ENCODE measurements at places on chromosomes 6 and 20.

DNA sequence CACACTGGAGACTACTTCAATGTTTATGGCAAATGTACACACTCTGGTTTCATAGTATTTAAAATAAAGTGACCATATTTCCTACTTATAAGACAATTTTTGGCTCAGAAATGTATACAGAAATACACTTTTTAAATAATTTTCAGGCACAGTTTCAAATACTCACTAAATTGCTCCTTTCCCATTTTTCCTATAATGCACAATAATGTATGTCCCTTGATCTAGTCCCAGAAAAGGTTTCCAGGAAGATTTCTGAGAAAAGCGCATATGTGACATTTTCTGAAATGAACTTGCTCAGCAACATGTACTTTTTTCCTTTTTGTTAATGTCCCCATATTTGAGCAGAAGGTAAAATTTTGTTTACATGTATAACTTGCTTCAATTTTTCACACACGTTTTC is 591.4 kb downstream of the CD109 start:
- no peak for DNase-seq

DNA sequence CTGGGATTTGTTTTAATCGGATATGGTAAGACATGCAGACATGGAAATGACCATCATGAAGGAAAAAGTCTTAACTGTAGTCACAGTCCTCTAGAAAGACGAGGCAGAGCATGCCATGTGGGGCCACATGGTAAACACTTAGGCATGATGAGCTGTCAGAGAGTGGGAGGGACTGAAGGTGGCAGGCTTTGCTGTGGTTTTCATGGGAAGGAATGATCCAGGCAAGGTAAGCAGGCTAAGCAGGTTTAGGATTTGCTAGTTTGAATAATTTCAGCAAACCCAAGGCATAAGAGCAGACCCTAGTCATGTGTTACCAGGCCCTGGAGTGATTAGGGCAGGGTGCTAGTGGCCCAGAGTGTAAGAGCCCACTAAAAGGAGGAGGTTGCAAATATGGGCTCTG is 47.2 kb upstream of the STMND1 start:
- no peak for DNase-seq

DNA sequence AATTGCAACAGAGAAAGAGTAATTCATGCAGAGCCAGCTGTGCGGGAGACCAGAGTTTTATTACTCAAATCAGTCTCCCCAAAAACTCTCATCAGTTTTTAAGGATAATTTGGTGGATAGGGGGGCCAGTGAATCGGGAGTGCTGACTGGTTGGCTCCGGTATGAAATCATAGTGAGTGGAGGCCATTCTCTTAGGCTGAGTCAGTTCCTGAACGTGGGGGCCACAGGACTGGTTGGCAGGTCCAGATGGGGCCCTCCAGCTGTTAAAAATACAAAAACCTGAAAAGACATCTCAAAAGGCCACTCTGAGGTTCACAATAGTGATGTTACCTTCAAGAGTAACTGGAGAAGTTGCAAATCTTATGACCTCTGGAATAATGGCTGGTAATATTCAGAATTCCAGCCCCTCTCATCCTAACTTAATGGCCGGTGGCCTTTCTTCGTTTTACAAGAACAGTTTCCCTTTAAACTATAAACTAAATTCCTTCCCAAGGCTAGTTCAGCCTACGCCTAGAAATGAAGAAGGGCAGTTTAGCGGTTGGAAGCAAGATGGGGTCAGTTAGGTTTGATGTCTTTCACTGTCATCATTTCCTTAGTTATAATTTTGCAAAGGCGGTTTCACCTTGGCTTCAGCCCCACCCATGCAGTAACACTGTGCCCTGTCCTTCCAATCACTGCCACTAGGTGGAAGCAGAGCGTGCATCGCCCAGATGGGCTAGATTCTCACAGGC is 6.8 kb upstream of the MICA start:
- peak; percentile 32 for DNase-seq

GRCh38 chr6:154548130-154548830 is 37.8 kb upstream of the CNKSR3 start:
- DNase-seq = no peak

- peak; percentile 77 for DNase-seq
Observed at GRCh38 chr20:49539481-49540231, 28.3 kb downstream of the PTGIS start.

DNA sequence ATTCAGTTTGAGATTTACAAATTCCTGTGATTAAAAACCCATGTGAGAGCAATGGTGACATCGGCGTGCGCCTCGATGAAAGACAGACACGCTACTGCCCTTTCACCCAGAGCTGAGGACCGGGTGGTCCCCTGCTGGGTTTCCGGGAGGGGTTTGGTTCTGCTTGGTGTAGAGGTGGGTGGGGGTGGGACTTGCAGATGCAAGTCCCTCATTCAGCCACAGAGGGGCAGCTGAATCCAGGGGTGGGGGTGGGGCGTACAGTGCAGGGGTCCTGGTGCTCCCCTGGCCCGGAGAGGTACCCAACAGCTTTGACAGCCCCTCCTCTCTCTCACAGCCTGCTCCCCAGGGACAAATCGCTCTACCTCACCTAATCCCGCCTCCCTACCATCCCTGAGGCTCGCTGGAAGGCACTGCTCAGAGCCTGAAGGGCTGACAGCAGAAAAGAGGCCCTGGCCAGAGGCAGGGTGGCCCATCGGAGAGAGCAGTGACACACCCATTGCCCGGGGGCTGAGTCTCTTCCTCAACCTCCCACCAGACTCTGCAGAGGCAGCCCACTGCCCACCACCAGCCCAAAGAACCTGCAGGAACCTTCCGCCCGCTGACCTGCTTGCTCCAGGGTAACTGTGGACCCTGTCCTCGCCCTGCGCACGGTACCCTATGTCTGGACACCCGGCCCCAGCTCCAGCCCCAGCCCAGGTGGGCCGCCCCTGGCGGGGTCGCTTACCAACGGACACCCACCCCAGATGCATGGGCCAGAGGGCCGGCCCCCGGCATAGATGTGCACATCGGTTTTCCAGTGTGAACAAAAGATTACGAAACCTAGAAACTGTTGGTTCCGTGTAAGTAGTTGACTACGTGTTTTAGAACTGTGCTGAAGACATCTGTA is 118.4 kb downstream of the JPH2 start:
- DNase-seq = no peak
